ENCODE measurements at places on chromosomes 5 and 9. TPM values are rescaled to one million over a fixed set of nuclear protein-coding genes. Genes with fewer than 3 reads are reported as not detected.

Gene WWC1
- 0.96 TPM for total RNA-seq

Gene TMEFF1
- total RNA-seq = 2.4 TPM

Gene DCAF12
- total RNA-seq = 21.7 TPM

Gene SLC34A1
- total RNA-seq = not detected

Gene PROB1
- 6.2 TPM for total RNA-seq

Gene KLF4
- 4.9 TPM for total RNA-seq

Gene MELK
- 74.2 TPM for total RNA-seq

Gene PCDHGA7
- total RNA-seq = 0.57 TPM

DNA sequence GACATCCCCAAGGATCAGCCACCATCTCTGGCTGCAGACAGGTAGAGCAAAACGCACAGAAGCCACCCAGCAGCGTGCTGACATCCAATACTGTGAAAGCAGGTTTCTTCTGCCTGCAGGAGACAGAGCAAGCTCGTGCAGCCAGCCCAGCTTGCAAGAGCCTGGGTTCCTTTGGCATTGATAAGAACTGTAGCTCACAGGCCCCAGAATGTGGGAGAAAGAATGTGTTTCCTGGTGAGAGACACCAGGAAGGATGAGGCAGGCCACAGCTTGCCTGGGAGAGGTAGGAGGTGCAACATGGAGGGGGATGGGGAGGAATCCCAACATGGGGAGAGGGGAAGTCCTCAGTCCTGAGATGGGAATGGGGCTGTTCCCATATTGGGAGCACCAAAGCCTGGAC, 34.0 kb upstream of the ARAP3 start:
- DNase-seq = no peak

GRCh38 chr5:154178661-154179060, 11.9 kb upstream of the GALNT10 start:
- no peak for DNase-seq

DNA sequence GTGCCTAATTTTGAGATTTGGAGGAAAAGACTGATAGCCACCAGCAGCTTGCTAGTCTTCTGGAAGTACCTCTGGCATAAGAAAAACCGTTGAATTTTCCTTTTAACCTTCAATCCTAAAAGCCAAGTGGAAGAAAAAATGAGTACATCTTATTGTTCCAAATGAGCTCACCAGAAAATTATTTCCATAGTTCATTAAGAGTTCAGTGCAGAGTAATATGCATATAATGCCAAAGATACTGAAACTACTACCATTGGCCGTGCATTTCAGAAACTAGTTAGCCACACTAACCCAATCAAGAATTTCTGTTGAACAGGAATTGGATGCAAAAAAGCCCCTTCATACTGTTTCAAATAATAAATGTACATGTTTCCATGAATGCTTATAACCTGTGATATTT, 607.9 kb downstream of the KCTD16 start:
- DNase-seq = no peak

DNA sequence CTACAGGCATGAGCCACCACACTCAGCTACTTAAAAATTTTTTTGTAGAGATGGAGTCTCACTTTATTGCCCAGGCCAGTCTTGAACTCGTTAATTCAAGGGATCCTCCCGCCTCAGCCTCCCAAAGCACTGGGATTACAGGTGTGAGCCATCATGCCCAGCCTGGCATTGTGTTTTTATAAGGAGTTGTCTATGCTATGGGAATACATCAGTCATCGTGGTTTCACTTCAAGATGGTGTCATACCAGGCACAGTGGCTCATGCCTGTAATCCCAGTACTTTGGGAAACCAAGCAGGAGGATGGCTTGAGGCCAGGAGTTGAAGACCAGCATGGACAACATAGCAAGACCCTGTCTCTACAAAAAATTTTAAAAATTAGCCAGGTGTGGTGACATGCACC, 49.7 kb downstream of the CYSTM1 start:
- peak; percentile 31 for DNase-seq

DNA sequence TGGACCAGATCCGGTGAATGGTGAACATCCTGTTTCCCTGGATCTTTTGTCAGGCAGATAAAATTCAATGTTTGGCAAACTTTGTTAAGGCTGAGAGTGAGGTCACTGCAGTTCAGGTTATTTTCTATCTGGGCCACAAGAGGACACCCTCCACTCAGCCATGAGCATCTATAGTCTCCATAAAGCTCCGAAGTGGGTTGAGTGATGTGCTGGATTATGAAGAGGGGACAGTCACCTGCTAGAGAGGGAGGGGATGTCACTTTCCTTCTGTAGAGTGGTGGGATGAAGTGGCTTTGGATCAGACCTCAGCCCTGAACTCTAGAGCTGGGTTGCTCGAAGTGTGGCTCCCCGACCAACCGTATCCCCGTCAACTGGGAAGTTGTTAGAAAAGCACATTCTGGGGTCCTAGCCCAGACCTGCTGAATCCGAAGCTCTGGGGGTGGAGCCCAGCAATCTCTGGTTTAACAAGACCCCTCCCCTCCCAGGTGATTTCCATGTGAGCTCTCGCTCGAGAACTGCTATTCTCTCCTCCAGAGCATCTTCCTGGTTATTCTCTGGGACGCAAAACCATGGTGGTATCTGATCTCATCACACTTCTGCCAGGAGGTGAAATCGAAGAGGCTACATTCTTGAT, 31.8 kb upstream of the FGF1 start:
- DNase-seq = peak; percentile 50

GRCh38 chr5:1134478-1134877, 22.6 kb upstream of the SLC12A7 start:
- DNase-seq = no peak

DNA sequence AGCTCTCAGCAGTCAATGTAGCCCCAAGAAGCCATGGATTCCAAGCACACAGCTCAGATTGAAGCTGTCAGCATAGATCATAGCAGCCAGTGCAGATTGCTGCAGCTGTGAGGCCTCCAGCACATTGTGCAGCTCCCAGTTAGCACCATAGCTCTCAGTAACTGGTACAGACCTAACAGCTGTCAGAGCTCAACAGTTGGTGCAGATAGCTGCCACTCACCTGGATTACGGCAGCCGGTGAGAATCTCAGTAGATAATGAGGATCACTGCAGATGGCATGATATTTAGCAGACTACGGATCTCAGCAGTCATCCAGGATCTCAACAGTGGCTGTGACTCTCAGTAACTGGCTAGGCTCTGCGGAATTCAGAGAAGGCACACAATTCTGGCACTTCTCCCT, 500.4 kb downstream of the TUSC1 start:
- no peak for DNase-seq

DNA sequence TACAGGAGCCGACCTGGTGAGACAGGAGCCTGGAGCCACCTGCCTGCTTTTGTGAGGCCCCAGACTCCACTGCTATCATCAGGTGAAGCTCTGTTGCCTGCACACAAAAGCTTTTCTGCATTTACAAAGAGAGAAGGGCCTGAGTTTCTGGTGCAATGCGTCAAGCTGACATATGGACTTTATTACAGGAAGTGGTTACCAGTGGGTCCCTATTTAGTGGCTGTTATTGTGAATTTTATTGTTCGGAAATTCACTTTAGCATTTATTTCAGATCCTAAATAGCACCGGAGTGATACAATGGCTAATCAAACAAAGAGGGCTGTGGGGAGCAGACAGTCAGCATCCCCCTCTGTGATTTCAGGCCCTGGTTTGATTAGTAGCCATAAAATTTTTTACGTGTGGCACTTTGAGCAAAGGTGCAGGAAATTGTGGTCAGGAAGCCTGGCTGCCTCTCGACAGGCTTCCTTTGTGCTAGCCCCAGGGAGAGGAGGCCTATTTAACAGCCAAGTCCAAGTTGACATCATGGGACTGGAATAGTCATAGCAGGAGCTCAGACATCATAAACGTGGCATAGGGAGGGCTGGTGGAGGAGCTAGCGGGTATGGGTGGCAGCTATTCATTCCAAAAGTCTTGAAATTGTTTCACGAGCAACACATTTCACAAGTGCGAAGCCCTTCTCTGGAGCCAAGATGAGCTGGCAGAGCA, 8.4 kb downstream of the TGFBI start:
- DNase-seq = no peak

DNA sequence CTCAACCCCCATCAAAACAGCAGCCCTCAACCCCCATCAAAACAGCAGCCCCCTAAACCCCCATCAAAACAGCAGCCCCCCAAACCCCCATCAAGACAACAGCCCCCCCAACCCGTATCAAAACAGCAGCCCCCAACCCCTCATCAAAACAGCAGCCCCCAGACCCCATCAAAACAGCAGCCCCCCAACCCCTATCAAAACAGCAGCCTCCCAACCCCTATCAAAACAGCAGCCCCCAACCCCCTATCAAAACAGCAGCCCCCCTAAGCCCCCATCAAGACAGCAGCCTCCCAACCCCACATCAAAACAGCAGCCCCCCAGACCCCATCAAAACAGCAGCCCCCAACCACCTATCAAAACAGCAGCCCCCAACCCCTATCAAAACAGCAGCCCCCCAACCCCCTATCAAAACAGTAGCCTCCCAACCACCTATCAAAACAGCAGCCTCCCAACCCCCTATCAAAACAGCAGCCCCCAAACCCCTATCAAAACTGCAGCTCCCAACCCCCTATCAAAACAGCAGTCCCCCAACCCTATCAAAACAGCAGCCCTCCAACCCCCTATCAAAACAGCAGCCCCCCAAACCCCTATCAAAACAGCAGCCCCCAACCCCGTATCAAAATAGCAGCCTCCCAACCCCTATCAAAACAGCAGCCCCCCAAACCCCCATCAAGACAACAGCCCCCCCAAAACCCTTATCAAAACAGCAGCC, 1.2 kb downstream of the TPPP start:
- DNase-seq = no peak

DNA sequence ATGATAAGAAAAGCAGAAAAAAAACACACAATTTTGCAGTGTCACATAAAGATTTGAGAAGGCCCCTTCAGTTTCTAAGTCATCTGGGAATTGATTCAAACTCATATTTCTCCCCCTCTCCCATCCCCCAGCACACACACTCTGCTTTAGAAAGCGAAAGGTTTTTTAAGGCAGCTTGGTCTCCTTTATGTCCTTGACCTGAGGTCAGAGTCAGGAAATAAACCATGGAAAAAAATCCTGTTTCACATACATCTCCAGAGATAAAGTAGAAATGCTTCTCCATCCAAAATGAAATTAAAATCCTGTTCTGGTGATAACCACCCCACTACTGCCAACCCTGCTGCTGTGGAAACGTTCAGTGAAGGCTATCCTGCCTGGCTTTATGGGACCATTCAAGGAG, 52.6 kb downstream of the TMEM252 start:
- DNase-seq = no peak

GRCh38 chr9:16950051-16950450, 79.6 kb upstream of the BNC2 start:
- DNase-seq = no peak

GRCh38 chr9:78004478-78005229, 27.0 kb downstream of the GNAQ start:
- no peak for DNase-seq

GRCh38 chr9:128702949-128703615, 779 bp downstream of the PKN3 start:
- DNase-seq = no peak

- DNase-seq = peak; percentile 32
Observed at GRCh38 chr5:132298298-132299212, 4.4 kb downstream of the SLC22A4 start.

- no peak for DNase-seq
Observed at GRCh38 chr5:18749763-18750162, 1115.5 kb downstream of the TAF11L14 start.

GRCh38 chr5:148255456-148255855, 13.1 kb upstream of the SPINK13 start:
- DNase-seq = no peak

DNA sequence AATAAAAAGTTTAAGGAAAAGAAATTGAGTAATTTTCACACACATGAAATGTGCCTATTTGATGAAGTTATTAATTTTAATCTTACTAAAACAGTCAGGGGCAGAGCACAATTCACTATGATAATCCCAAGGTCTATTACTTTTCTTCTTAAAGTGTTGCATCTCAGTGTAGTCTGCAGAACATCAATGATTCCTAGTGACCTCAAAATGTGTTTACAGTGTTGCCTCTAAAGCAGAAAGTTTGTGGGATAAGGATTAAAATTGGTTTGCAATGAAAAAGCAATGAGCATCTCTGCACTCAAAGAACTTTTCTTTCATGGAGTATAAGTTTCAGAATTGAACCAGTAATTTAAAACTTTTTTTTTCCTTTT, 63.0 kb downstream of the CEP120 start:
- DNase-seq = no peak

- DNase-seq = no peak
Observed at GRCh38 chr5:134001938-134002731, 2.6 kb downstream of the VDAC1 start.

- DNase-seq = no peak
Observed at GRCh38 chr9:84573083-84573482, 96.4 kb upstream of the NTRK2 start.

- DNase-seq = peak; percentile 64
Observed at GRCh38 chr5:174951151-174951780, 226.9 kb downstream of the MSX2 start.

GRCh38 chr5:35354751-35355150, 124.5 kb upstream of the PRLR start:
- DNase-seq = no peak

DNA sequence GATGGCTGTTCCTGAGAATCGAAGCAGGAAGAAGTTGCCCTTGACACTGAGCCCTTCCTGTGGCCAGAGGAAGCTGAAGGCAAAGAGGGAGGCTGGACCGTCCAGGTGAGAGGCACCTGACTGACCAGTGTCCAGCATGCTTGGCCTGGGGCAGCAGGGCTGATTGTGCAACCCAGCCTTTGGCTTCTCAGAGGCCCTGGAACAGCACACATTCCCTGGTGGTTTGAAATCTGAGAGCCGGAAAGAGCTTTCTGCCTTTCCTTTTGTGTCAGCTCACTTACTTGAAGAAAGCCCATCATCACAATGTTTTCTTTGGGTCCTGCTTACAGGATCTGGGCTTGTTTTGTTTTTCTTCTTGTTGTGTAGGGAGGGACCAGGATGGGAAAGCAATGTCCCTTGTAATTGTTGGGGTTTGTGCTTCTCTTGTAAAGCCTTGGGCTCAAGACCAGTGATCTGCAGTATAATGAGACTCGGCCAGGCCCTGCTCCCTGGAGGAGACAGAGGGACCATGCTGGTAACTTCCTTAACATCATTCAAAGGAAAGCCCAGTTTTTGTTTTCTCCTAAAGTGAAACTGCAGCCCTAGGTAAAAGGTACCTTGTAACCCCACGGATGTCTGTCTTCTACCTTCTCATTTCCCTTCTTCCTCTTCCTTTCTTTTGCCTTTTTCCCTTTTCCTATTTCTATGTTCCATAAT, 213.7 kb downstream of the NXNL2 start:
- DNase-seq = peak; percentile 65

- DNase-seq = no peak
Observed at GRCh38 chr9:71797266-71797665, 29.0 kb upstream of the CEMIP2 start.

DNA sequence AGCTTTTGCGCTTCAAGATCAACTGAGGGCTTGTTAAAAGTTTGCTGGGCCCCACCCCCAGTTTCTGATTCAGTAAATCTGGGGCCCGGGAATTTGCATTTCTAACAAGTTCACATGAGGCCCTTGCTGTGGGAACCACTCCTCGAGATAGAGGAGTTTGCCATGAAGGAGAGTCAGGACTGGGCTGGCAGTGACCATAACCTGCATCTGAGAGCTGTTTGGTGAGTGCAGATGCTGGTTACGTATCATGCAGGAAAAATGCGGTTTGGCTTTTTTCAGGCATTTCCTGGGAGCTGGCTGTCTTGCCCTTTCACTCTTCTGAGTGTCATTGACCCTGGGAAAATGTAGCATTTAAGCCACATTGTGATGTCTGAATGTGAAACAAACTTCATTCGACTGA, 9.4 kb upstream of the ANGPTL2 start:
- DNase-seq = peak; percentile 84

- peak; percentile 41 for DNase-seq
Observed at GRCh38 chr9:83965350-83966208, 14.4 kb downstream of the HNRNPK start.

- no peak for DNase-seq
Observed at GRCh38 chr5:91183743-91184142, 199.4 kb downstream of the ARRDC3 start.

All from LHCN-M2 (cell line).